Gastrocnemius medialis (tissue), 4 donors: ENCODE measurements at places on chromosomes 16 and 17.

- DNase-seq = no peak
Observed at GRCh38 chr17:6164996-6165395, 94.8 kb downstream of the WSCD1 start.

- DNase-seq = no peak
Observed at GRCh38 chr17:8148560-8148959, 3.6 kb downstream of the PER1 start.

GRCh38 chr17:29826114-29826692 lies 103.8 kb downstream of the SSH2 start:
- no peak for DNase-seq

- no peak for DNase-seq
Observed at GRCh38 chr17:83181991-83182619, 102.7 kb downstream of the METRNL start.

- no peak for DNase-seq
Observed at GRCh38 chr16:66580605-66581209, 1.4 kb downstream of the CMTM2 start.

- no peak for DNase-seq
Observed at GRCh38 chr16:19486750-19487325, 35.1 kb downstream of the GDE1 start.
